ENCODE measurements at places on chromosomes 5 and 9.
A peak's percentile ranks its signal among the peaks of the same experiment; 100 is the strongest.

GRCh38 chr5:24855485-24855884 lies 210.7 kb upstream of the CDH10 start:
- DNase-seq = no peak

- no peak for DNase-seq
Measured at GRCh38 chr5:171264843-171265242, 44.2 kb upstream of the TLX3 start.

DNA sequence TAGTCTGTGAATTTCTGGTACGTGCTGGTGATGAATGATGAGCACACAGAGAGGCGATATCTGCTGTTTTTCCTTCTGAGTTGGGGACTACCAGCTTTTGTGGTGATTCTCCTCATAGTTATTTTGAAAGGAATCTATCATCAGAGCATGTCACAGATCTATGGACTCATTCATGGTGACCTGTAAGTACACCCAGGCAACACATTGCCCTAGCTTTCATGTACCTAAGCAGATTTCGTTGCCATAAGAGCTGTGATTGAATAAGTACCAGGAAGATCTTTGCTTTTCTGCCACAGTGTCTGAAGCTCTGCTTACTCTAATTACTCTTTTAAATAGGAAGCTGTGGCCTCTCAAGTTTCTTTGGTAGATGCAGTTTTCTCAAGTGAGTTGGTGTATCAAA lies 397.8 kb downstream of the ARRDC3 start:
- no peak for DNase-seq

GRCh38 chr9:22528485-22528884 lies 81.9 kb downstream of the DMRTA1 start:
- no peak for DNase-seq

GRCh38 chr5:73497497-73498056 lies 665 bp upstream of the BTF3 start:
- no peak for DNase-seq

GRCh38 chr9:128098297-128099230 lies 29.0 kb downstream of the PTGES2 start:
- peak; percentile 40 for DNase-seq
